HTR-8/SVneo (cell line): ENCODE measurements at places on chromosomes 1 and 21.

GRCh38 chr1:172252958-172253357 lies 167.5 kb upstream of the C1orf105 start:
- no peak for DNase-seq

GRCh38 chr1:71295350-71295749 lies 214.5 kb upstream of the ZRANB2 start:
- DNase-seq = no peak

DNA sequence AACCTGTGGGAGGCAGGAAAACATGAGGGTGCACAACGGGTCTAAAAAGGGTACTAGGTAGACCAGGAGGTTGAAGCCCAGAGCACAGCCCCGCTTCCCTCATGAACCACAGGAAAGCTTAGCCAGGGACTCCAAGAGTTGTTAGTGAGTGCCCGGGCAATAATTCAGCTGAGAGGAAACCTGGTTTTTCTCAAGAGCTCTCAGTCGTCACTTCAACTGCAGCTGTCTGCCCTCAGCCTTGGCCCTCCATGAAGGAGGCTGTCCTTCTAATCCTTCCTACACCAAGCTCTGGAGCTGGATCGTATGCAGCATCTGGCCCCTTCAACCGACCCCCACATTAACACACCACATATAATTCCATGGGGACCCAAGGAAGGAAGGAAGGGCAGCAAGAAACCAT lies 77.0 kb upstream of the BACE2 start:
- DNase-seq = no peak

GRCh38 chr1:62144238-62144831 lies 50.3 kb upstream of the L1TD1 start:
- DNase-seq = peak; percentile 27

DNA sequence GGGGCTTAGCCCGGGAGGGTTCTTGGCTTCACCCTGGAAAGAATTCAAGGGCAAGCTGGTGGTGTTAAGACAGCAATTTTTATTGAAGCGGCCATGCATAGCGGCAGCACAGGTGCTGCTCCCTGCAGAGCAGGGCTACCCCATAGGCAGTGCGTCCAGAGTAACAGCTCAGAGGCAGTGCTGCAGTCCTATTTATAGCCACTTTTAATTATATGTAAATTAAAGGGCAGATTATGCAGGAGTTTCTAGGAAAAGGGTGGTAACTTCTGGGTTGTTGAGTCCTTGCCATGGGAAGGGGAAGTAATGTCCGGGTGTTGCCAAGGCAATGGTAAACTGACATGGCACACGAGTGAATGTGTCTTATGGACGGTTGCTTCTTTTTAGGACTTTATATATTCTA lies 57.0 kb downstream of the VPS26C start:
- DNase-seq = no peak

GRCh38 chr21:46244602-46245001 lies 16.0 kb upstream of the LSS start:
- DNase-seq = no peak
